ENCODE measurements at places on chromosomes 5 and 9.

DNA sequence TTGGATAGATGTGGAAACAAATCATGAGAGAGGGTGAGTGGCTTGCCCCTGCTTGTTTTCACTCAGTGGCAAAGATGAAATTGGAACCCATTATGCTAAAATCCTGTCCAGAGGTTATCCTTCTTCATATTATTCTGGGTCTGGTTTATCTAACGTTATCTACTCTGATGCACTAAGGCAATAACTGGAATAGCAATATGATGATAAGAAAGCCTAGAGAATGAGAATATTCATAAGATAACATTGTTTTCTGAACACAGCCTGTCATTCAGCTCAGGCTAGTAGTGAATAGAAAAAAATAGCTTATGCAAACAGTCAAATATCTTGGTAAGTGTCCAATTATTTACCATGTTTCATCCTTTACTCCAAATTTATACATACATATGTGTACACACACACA is 132.0 kb upstream of the C6 start:
- DNase-seq, result no peak

DNA sequence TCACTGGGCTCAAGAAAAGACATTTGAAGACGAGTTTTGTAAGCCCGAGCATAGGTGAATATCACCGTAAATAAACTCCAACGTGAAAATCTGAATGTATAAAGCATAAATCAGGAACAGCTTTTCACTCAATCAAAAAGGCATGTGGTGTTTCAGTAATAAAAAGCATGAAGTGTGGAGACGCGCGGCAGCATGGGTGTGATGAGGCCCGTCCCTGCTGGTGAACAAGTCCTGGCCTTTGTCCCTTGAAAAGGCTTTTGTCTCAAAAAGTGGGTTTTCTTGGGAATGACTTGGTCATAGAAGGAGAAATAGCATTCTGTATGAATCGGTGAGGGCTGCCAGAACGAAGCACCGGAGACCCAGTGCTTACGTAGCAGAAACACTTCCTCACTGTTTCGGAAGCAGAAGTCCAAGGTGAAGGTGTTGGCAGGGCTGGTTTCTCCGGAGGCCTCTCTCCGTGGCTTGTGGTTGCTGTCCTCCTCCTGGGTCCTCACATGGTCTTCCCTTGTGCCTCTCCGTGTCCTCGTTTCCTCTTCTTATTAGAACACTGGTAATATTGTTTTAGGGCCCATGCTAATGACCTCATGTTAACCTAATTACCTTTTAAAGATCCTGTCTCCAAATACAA is 24.9 kb downstream of the ROPN1L start:
- no peak for DNase-seq

DNA sequence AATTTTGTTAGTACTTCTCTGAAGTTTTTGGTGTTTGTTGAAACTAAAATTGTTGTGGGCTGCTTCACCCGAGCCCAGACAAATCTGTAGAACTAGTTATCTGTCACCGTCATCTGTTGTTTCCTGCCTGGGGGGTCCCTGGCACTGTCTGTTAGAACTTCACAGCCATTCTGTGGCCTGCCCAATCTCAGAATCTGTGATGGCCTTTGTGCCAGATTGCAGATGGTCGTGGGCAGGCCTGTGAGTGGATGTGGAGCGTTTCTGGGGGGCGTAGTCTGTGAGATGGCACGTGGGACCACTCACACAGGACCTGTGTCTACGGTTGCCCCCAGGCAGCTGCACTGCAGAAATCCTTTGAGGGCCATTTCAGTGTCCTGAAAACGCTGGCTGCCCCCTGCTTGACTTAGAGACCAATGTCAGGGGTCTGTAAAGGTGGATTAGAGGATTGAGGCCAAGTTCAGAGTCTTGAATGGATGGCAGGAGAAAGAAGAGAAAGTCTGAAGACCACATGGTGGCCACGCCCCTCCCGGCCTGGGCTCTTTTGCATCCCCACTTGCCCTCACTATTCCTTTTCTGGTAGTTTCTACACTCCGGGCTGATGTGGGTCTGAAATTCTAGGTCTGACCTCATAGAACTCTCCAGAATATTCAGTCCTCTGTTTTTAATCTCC is 38.3 kb downstream of the TRIO start:
- DNase-seq, result no peak

DNA sequence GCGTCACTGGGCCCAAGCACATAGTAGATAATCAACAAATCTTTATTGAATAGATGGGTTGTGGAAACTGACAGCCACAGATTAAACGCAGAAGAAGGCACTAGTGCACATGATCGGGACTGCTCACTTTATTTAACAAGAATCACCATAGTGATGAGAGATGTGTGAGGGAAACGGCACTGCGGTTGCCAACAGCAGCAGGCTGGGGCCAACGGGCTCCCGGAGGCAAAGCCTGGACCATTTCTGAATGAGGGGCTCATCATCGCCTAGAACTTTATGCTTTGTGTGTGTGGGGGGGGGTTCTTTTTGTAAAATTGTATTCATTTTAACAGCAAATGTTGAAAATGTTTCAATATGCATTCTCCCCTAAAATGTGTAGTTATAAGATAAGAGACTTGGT is 61.9 kb upstream of the RUFY1 start:
- DNase-seq, result no peak

GRCh38 chr5:57940236-57940635 is 457.6 kb upstream of the ACTBL2 start:
- DNase-seq, result no peak

GRCh38 chr9:4826417-4827166 is 33.8 kb downstream of the RCL1 start:
- DNase-seq, result no peak

- no peak for DNase-seq
Measured at GRCh38 chr5:140806834-140807775, at the start of gene PCDHA4. Gene PCDHA4 (plus strand): TSS chr5:140807068.

GRCh38 chr5:77590347-77590746 is 48.2 kb downstream of the OTP start:
- no peak for DNase-seq

GRCh38 chr5:125033602-125034001 is 287.2 kb upstream of the ZNF608 start:
- DNase-seq, result no peak

GRCh38 chr5:127011961-127012644 is 18.3 kb downstream of the MARCHF3 start:
- no peak for DNase-seq

DNA sequence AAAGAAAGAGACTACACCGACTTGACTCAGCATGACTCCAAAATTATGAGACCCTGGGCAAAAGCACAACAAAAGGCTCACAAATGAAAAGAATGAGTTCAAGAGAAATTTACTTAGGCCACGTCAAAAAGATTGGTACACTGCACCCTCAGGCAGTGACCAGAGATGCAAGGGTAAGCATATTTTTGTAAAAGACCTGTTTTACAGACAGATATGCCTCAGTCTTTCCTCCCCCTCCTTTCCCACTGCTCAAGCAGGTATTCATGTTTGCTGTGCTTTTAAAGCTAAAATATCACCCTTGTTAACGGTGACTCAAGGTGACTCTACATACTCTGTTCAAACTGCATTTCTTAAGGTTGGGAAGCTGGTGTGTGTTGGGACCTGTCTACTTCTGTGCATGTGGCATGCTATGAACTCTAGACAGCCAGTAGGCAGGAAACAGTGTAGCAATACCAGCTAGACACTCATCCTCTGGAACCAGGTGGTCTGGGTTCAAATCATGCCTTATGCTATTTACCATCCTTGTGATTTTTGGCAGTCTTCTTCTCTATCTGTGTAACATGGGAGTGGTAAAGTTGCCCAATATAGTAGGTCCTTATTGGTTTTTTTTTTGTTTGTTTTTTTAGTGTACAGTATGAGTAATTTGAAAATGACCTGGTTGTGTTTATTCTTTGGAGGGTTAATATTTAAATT is 98.7 kb downstream of the TLE4 start:
- no peak for DNase-seq

- DNase-seq, result no peak
Measured at GRCh38 chr9:117017414-117017985, 330.4 kb downstream of the TRIM32 start.

- DNase-seq, result no peak
Measured at GRCh38 chr5:143636931-143637528, 174.9 kb upstream of the HMHB1 start.

DNA sequence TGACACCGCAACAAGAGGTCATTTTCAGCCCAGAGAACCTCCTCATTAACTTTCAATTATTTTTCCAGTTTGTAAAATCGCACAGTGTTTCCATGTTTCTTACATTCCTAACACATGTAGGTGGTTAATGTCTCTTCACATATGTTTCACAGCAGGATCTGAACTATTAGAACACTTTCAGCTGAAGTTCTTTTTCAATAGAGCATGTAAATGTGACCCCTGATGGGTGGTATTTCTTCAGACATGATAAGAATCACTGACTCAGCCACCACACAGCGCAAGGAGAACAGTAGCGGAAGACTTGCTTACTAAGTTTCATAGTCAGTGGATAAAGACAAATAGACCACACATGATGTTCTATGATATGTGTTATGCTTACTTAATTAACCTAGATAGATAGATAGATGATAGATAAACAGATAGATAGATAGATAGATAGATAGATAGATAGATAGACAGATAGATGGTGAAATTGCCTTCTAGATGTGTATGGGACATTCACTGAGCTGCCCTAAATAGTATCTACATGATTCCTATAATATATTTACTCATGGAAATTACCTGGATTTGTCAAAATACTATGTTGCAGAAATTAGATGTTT is 1992.1 kb upstream of the NUDT12 start:
- DNase-seq, result no peak

DNA sequence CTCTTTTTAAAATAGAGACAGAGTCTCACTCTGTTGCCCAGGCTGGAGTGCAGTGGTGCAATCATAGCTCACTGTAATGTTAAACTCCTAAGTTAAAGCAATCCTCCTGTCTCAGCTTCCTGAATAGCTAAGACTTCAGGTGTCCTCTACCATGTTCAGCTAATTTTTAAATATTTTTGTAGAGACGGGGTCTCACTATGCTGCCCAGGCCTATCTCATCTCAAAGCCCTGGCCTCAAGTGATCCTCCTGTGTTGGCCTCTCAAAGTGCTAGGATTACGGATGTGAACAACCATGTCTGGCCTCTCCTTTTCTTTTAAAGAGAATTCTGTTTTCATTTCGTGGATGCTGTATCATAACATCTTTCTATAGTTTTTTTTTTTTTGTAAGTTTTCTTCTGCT is 11.7 kb downstream of the STX17 start:
- no peak for DNase-seq

DNA sequence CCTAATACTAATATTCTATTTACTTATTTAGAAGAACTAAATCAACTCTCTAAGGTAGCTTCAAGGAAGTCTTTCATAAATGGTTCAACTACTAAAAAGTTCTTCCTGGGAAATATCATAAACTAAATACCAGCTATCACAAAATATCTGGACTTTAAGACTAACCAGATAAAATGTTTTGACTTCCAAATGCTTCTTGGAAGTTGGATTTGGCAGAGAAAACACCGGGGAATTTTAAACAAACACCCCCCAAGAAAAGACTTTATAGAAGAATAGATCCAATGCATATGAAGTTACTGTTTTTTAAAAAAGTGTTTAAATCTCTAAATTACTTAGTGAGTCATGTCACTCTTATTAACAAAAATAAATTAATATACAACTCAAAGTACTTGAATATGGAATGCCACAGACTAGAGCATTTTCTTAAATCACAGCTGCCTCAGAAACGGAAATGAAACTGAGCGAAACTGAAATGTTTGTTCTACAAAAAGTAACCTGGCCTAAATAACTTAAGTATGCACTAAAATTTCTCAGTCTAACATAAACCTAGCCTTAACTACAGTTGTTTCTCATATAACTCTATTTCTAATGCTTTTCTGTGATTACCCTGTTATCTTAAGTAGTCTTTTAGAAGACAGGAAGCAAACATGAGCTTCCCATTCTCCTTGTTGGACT is 6.8 kb downstream of the ABCA1 start:
- DNase-seq, result no peak

GRCh38 chr9:136286987-136287379 is 16.9 kb downstream of the CCDC187 start:
- DNase-seq, result no peak

DNA sequence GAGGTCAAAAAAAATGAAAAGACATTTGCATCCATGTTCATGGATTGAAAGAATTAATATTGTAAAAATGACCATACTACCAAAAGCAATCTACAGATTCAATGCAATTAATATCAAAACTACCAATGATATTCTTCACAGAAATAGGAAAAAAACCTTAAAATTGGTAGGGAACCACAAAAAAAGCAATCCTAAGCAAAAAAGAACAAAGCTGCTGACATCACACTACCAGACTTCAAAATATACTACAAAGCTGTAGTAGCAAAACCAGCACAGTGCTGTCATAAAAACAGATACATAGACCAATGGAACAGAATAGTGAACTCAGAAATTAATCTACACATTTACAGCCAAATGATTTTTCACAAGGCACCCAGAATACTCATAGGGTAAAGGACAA is 34.3 kb downstream of the RGMB start:
- no peak for DNase-seq

DNA sequence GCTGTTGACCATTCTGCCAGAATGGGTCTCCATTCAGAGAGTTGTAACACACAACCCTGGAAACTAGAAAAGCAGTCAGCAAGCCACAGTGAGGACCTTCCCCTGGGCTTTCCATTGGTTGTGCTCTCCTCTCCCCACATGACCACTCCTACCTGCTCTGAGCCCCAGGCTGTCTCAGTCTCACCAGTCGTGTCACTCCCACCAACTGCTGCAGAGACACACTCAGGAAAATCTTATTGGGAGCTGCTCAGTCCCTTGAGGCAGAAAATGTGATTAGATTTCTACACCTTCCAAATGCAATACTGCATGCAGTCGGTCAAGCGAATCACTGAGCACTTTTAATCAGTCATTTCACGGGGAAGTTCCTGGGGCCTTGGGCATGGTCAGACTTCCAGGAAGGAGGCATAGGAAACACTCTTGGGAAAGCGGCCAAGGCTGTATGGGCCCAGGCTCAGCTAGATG is 284.2 kb upstream of the NMUR2 start:
- DNase-seq, result no peak

GRCh38 chr9:73531658-73532057 is 380.0 kb downstream of the ANXA1 start:
- DNase-seq, result no peak

- no peak for DNase-seq
Measured at GRCh38 chr9:93578844-93579243, 2.5 kb downstream of the PHF2 start.

DNA sequence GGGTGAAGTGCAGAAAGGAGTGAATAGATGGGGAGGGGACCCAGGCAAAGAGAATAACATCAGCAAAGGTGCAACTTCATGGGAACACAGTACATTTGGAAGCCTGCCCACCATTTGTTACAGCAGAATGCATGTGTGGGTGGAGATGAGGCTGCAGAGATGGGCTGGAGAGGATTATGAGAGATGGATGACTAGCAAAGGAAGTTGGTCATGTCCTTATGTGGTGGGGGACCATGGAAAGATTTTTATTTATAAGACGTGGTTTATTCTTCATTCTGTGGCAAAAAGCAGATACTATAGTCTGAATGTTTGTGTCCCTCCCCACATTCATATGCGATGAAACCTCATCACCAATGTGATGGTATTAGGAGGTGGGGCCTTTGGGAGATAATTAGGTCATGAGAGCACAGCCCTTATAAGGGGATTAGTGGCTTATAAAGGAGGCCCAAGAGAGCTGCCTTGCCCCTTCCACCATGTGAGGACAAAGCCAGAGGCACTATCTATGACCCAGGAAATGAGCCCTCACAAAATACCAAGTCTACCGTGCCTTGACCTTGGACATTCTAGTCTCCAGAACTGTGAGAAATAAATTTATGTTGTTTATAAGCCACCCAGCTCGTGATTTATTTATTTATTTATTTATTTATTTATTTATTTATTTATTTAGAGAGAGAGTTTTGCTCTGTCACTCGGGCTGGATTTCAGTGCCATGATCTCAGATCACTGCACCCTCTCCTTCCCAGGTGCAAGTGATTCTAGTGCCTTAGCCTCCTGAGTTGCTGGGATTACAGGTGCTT is 483.7 kb downstream of the RAB3C start:
- DNase-seq, result no peak
